Activated naive CD8-positive, alpha-beta T cell treated with anti-CD3 and anti-CD28 coated beads, Interleukin-2, amount 50 U/mL, for 24 hours (primary cell): ENCODE measurements at places on chromosomes 1 and 21.

GRCh38 chr21:18705971-18706370, 302.4 kb upstream of the TMPRSS15 start:
- no peak for DNase-seq

- no peak for DNase-seq
Observed at GRCh38 chr1:226310637-226311195, 1.8 kb upstream of the LIN9 start.

- no peak for DNase-seq
Observed at GRCh38 chr21:36759348-36760083, 60.6 kb downstream of the SIM2 start.

DNA sequence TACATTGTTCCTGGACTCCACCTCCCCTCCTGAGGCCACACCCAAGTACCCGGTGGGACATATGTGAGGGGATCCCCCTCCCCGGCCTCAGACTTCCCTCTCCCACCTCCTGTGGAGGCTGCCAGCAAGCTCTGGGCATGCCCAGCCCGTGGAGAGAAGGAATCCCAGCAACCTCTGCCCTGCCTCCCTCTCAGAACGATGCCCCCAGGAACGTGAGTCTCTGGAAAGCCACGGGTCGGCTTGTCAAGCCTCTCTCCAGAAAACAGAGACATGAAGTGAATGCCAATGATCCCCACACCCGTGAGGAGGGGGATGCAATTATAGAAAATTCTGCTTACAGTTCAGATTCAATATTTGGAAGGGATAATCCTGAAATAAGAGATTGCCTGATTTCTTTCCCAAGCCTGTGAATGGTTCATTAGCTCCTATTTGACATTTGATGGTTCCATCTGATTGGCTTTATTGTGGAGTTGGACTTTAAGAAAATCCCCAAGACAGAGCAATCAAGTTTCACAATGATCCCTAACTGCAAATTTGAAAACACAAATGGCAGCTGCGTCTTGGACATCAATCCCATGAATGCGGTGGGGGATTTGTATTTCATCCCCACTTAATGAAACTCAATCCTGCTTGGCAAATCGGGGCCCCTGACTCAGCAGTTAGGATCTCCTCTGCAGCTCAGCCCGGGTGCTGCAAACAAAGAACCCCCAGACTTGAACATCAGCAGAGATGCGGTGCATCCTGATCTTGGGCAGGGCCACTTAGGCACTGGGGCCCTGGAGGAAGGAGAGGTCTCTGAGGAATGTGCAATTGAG, 9.1 kb upstream of the GUCA2B start:
- no peak for DNase-seq
